ENCODE measurements at places on chromosomes 3 and 15. TPM values are rescaled to one million over a fixed set of nuclear protein-coding genes. Genes with fewer than 3 reads are reported as not detected.

- no peak for DNase-seq
Observed at GRCh38 chr3:102346897-102347296, 87.9 kb upstream of the ZPLD1 start.

EFCC1 gene
- 0.29 TPM for total RNA-seq

- DNase-seq, result no peak
Observed at GRCh38 chr15:68515371-68516095, 63.3 kb upstream of the CORO2B start.

GRCh38 chr3:107855710-107856109, 235.1 kb downstream of the CD47 start:
- peak; percentile 23 for DNase-seq

GRCh38 chr3:193903966-193904365, 232.0 kb upstream of the HES1 start:
- no peak for DNase-seq
